Smooth muscle cell of bladder (primary cell): ENCODE measurements at places on chromosomes 13 and 19. TPM values are rescaled to one million over a fixed set of nuclear protein-coding genes. Genes with fewer than 3 reads are reported as not detected.

LAIR1 gene
- total RNA-seq: not detected in 2 replicates

CXCL17 gene
- not detected in 2 replicates for total RNA-seq

RXFP2 gene
- not detected in 2 replicates for total RNA-seq

F2RL3 gene
- total RNA-seq: under 0.01 and 0.18 TPM in 2 replicates

ZNF738 gene
- total RNA-seq: 2.4 TPM in 2 replicates

ZNF28 gene
- 12.4 and 13.2 TPM in 2 replicates for total RNA-seq

RGS9BP gene
- total RNA-seq: 0.14 and 0.28 TPM in 2 replicates

DAND5 gene
- not detected in 2 replicates for total RNA-seq

IL17D gene
- total RNA-seq: 1.3 and 2.6 TPM in 2 replicates

RFXAP gene
- total RNA-seq: 1.3 and 1.4 TPM in 2 replicates

VSTM1 gene
- not detected in 2 replicates for total RNA-seq

IGFL4 gene
- total RNA-seq: not detected in 2 replicates

C19orf18 gene
- total RNA-seq: 0.14 and 0.18 TPM in 2 replicates

EXOC3L2 gene
- total RNA-seq: under 0.01 and 0.09 TPM in 2 replicates

NLRP5 gene
- not detected in 2 replicates for total RNA-seq

PRR36 gene
- under 0.01 TPM in 1 of 2 replicates, not detected in the other for total RNA-seq

LGALS4 gene
- total RNA-seq: 0.14 TPM in 1 of 2 replicates, not detected in the other

POU2F2 gene
- under 0.01 TPM in 2 replicates for total RNA-seq

RFPL4AL1 gene
- total RNA-seq: not detected in 2 replicates

ZNF560 gene
- 0.37 and 0.57 TPM in 2 replicates for total RNA-seq

APOC1 gene
- total RNA-seq: 1.8 and 3.6 TPM in 2 replicates

PEG3 gene
- total RNA-seq: 0.55 and 0.85 TPM in 2 replicates

TTC9B gene
- total RNA-seq: not detected in 2 replicates

HIPK4 gene
- total RNA-seq: 0.14 and 0.18 TPM in 2 replicates

ZNF443 gene
- 1.6 and 2.2 TPM in 2 replicates for total RNA-seq

ZSCAN4 gene
- total RNA-seq: not detected in 2 replicates

CGB2 gene
- total RNA-seq: not detected in 2 replicates

TLE2 gene
- total RNA-seq: 2.1 and 3.1 TPM in 2 replicates

MAST1 gene
- 0.18 and 0.28 TPM in 2 replicates for total RNA-seq

C19orf67 gene
- total RNA-seq: not detected in 2 replicates

ZNF625 gene
- 12.5 and 13.8 TPM in 2 replicates for total RNA-seq

OR7E24 gene
- total RNA-seq: not detected in 2 replicates

CARM1 gene
- 15.5 and 17.0 TPM in 2 replicates for total RNA-seq

CEACAM4 gene
- total RNA-seq: not detected in 2 replicates

C1QTNF9 gene
- total RNA-seq: not detected in 2 replicates

EDNRB gene
- 41.0 and 144 TPM in 2 replicates for total RNA-seq

PNMA8A gene
- 1.4 and 2.1 TPM in 2 replicates for total RNA-seq

SPPL2B gene
- 25.0 and 38.2 TPM in 2 replicates for total RNA-seq

NTF4 gene
- not detected in 2 replicates for total RNA-seq

TBC1D4 gene
- total RNA-seq: 11.8 and 12.3 TPM in 2 replicates

KIR3DL2 gene
- not detected in 2 replicates for total RNA-seq

KL gene
- under 0.01 and 0.18 TPM in 2 replicates for total RNA-seq

CPAMD8 gene
- 0.28 and 0.43 TPM in 2 replicates for total RNA-seq

LENG9 gene
- 7.3 and 10.2 TPM in 2 replicates for total RNA-seq

ZNF222 gene
- 7.0 and 8.0 TPM in 2 replicates for total RNA-seq

IGFLR1 gene
- total RNA-seq: 1.00 and 1.8 TPM in 2 replicates

DUS3L gene
- 19.5 and 28.3 TPM in 2 replicates for total RNA-seq

PSG1 gene
- total RNA-seq: under 0.01 and 0.09 TPM in 2 replicates

GET3 gene
- total RNA-seq: 101 and 118 TPM in 2 replicates

ADGRL1 gene
- 2.0 and 4.3 TPM in 2 replicates for total RNA-seq

KRTDAP gene
- not detected in 2 replicates for total RNA-seq

RAB3A gene
- 2.4 and 3.1 TPM in 2 replicates for total RNA-seq

SCEL gene
- under 0.01 TPM in 1 of 2 replicates, not detected in the other for total RNA-seq

ZNF155 gene
- 4.9 and 7.8 TPM in 2 replicates for total RNA-seq

RUBCNL gene
- 0.14 and 0.55 TPM in 2 replicates for total RNA-seq
